ENCODE measurements at places on chromosomes 7 and 10.

- DNase-seq, result no peak
Measured at GRCh38 chr7:105849122-105849855, 27.1 kb downstream of the ATXN7L1 start.

- no peak for DNase-seq
Measured at GRCh38 chr7:121546632-121547543, 150.8 kb upstream of the FAM3C start.

GRCh38 chr7:89607792-89608191 lies 546.5 kb upstream of the STEAP1 start:
- DNase-seq, result no peak

- peak; percentile 84 for DNase-seq
Measured at GRCh38 chr10:79424221-79425073, 21.0 kb downstream of the ZCCHC24 start.

DNA sequence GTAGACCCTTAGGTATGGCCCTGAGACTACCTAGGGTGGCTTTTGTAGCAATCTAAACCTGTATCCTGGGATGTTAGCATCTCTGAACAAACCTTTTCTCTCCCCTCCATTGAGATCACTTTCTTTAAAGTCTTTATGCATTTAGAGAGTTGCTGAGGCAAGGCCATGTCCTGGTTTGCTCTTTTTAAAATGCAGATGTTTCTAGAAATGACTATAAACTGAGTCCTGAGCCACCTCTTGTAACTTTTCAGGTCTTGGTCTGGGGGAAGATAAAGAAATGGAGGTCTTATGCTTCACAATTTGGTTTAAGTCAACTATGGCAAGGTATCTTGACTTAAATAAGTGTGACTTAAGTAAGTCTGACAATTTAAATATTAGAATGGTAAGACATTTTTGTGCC lies 78.0 kb downstream of the AUTS2 start:
- DNase-seq, result no peak

GRCh38 chr10:114316744-114317143 lies 77.7 kb downstream of the VWA2 start:
- peak; percentile 18 for DNase-seq

DNA sequence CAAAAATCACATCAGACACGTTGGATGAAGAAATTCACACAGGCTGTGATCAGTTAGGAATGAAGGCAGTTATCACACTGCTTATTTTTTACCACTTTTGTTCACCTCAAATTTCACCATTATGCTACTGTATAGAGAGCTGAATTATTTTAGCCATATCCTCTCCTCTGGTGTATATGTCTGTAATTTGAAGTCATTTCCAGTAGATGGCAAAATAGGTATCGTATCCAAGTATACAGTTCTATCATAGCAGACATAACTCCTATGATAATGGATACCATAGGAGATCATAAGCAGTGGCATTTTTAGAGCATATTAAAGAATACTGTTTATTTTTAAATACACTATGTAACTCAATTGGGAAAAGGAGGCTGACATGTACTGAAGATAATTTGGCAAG lies 909.7 kb downstream of the DNAJB9 start:
- no peak for DNase-seq

DNA sequence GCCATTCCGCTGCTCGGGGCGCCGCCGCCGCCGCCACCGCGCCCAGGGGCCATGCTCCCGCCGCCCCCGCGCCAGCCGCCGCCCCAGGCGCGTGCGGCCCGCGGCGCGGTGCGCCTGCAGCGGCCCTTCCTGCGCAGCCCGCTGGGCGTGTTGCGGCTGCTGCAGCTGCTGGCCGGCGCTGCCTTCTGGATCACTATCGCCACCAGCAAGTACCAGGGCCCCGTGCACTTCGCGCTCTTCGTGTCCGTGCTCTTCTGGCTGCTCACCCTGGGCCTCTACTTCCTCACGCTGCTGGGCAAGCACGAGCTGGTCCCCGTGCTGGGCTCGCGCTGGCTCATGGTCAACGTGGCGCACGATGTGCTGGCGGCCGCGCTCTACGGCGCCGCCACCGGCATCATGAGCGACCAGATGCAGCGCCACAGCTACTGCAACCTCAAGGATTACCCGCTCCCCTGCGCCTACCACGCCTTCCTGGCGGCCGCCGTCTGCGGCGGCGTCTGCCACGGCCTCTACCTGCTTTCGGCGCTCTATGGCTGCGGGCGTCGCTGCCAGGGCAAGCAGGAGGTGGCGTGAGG lies 383 bp downstream of the MARVELD1 start:
- DNase-seq, result peak; percentile 88

- no peak for DNase-seq
Measured at GRCh38 chr10:102455893-102456471, 4.6 kb upstream of the C10orf95 start.

GRCh38 chr7:134548877-134549276 lies at the start of gene AKR1B15:
TSS of gene AKR1B15 (plus strand) at chr7:134549110. CDS start at chr7:134564620, 15,510 bp downstream.
- no peak for DNase-seq

DNA sequence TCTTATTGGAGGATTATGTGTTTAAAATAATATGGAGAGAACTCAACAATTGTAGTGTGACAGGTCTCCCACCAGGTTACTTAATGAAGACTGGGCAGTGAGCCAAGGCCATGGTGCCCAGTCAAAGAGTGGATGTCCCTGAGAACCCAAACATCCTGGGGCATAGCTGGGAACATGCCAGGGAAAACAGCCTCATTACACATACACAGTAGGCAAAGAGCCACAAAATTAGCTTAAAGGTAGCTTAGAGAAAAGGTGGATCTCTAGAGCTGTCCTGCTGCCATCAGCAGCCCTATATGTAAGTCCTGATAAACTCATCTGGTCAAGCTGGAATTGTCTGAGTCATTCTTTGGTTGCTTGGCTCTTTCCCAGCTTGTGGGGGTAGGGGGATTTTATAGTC lies 287.8 kb downstream of the PHF14 start:
- no peak for DNase-seq

- no peak for DNase-seq
Measured at GRCh38 chr7:69510114-69510513, 88.2 kb upstream of the AUTS2 start.

- DNase-seq, result peak; percentile 56
Measured at GRCh38 chr7:157567666-157568065, 230.9 kb downstream of the DNAJB6 start.

- no peak for DNase-seq
Measured at GRCh38 chr7:2845034-2845592, 1.0 kb upstream of the GNA12 start.

DNA sequence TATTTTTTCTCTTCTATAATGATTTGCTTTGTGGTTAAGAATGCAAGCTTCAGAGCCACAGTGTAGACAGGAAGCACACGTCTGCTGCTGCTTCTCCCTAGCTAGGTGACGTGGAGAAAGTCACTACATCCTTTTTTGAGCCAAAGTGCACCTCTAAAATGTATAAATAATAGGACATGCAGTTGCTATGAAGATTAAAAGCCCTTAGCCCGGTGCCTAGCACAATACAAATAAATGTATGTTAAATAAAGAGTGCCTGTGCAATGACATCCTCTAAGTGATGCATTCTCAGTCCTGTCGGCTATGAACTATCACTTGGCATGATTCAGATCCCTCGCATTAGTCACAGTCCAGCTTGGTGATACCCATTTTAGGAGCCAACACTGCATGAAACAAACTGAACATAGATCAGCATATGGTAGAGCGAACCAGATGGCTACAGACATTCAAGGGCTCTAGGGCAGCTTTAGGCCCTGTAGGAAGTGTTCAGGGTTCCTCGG lies 4.8 kb upstream of the TRDMT1 start:
- DNase-seq, result no peak

DNA sequence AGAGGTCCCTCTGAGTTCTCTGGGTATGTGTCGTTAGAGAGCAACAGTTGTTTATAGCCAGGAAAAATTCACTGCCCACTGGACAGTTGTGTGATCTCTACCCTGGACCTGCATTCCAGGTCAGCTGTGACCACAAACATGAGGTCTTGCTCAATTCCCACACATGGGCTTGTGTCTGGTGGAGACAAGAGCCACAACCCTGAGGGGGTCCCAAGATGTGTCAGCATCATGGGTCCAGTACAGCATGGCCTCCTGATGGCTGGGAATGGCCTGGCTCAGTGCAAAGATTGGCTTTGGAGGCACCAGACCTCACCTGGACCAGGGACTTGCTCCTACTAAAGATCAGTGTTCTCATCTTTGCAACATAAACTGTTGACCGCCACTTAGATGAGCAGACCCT lies 751.6 kb downstream of the GRID1 start:
- no peak for DNase-seq

- no peak for DNase-seq
Measured at GRCh38 chr7:116527521-116527920, 2.7 kb downstream of the CAV1 start.

DNA sequence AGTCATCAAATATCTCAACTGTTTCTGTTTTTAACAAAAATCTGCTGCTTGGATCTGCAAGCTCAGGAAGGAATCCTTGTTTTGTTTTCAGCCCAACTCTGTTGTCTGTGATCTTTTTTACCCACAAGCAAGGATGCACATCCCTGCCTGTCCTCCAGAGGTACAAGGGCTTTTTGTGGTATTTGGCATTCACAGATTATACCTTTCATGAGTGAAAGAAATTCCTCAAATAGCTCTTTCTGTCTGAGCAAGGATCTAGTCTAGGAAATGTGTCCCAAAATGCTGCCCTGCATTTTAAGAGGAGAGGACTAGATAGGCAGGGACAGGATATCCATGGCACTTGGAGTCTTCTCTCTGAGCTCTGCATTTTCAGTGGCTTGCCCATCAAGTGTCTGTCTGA lies 151.8 kb downstream of the BMPER start:
- DNase-seq, result no peak

DNA sequence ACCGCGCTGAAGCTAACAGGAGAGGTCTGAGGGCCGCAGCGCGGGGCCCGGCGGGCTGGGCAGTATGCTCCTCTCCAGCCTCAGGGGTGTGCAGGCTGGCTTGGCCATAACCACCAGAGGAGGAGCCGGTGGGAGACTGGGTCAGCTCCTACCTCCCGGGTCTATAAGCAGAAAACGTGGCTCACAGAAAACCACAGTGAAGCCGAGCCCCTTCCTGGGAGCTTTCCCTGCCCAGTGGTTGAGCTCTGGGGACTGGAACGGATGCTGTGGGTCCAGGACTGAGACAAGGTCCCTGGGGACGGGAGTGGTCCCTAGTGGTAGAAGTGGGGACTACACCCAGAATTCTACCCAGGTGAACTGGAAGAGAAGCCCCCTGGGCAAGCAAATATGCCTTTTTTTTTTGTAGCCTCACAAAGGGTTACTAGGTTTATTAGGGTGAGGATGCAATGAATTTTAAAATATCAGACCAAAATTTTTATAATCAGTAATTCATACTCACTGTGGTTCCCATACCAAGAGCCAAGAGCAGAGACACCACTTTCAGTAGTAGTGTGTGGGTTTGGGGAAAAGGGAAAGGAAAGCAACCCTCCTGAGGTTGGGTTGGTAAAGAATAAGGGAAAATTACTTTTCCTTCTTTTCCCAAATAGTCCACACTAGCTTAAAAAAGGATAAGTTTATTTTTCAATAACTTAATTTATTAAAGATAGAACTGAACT lies 67.9 kb upstream of the PRKCQ start:
- no peak for DNase-seq

DNA sequence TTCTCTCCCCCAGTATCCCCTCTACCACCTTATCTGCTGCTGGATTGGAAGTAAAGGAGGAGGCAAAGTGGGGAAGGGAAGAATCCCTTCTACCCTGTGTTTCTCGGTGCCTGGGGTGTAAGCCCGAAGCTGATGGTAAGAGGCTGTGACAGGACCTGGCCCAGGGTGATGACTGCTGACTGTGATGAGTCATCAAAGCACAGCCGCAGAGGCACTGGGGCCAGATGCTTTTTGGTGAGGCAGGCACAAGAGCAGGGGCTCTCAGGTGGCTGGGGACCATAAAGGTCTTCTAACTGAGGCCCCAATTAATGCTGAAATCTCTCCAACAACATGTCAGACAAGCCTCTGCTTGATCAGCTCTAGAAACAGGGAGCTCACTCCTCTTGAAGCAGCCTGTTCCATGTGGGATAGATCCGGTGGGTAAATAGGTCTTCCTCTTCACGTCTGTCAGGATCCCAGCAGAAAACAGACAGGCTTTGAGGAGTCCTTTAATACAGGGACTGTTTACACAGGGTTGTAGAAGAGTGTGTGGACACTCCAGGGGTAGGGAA lies 86.1 kb upstream of the PCBD1 start:
- no peak for DNase-seq

- no peak for DNase-seq
Measured at GRCh38 chr7:115070311-115070710, 148.4 kb downstream of the MDFIC start.

DNA sequence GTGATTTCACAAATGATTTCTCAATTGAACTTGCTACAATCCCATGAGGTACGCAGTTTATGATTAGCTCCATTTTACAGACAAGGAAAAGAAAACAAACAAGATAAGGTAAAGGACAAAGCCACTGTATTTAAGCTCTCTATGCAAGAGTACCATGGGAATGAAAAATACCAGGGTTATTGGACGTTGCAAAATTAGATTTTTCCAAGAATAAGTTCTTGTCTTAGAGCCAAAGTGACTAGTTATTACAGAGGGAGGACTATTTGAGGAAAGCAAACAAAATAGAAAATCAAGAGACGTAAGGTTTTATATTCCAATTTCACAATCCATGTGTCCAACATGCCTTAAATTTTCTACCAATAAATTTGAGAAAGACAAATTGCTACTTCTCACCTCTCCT lies 97.9 kb upstream of the PTN start:
- no peak for DNase-seq

GRCh38 chr7:87505557-87506245 lies 30.2 kb upstream of the ABCB4 start:
- no peak for DNase-seq

All from sigmoid colon (tissue), 7 donors.